ENCODE measurements at places on chromosomes 2 and 18.

DNA sequence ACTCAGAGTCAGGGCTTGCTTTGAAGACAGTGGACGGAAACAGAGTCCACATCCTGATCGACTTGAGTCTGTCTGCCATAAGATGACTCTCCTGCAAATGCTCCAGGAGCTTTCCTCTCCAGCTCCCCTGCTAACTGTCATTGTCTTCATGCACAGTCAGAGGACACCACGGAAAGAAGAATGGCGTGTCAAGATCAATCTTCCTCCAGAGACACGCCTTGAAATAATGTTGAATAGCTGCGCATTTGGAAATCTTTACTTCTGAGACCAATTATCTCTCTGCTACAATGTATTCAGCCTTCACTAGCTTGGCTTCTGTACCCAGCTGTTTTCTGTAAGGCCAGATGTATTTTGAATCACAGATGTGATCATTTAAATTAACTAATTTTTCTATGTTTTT, 457.2 kb downstream of the CDH2 start:
- ATAC-seq = no peak

GRCh38 chr2:218323526-218324472, 31.5 kb upstream of the TMBIM1 start:
- no peak for ATAC-seq

GRCh38 chr18:36464126-36464651, 166.7 kb downstream of the FHOD3 start:
- no peak for ATAC-seq

DNA sequence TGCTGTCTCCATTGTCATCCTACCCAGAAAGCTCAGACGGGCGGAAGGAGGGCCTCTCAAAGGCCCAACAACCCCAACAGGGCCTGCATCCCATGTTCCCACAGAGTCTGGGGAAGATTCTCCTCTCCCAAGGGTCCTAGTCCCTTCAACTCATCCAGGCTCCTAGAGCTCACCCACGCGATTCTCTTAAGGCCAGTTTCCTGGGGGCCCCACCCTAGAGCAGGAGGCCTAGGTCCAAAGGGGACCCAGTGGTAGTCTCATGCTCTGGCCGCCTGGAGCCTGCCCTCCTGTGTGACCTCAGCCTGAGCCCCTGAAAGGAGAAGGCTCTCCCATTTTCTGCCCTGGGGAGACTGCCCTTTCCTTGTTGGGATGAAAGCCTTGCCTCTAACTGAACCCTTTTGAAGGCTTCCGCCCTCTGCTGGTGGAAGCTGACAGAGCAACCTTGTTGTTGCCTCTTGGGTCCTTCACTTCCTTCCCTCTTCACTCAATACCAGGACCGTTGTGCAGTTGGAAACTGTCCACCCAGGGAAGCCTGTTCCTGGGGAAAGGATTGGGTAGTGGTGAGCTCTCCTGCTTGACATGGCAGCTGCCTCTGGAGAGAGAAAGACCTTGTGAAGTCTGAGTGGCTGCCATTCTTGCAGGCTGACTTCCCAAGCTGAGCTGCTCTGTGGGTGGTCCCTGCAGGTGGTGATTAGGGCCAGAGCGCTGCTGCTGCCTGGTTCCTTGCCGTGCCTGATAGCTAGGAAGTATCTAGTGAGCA, 86.0 kb upstream of the ALPP start:
- no peak for ATAC-seq

DNA sequence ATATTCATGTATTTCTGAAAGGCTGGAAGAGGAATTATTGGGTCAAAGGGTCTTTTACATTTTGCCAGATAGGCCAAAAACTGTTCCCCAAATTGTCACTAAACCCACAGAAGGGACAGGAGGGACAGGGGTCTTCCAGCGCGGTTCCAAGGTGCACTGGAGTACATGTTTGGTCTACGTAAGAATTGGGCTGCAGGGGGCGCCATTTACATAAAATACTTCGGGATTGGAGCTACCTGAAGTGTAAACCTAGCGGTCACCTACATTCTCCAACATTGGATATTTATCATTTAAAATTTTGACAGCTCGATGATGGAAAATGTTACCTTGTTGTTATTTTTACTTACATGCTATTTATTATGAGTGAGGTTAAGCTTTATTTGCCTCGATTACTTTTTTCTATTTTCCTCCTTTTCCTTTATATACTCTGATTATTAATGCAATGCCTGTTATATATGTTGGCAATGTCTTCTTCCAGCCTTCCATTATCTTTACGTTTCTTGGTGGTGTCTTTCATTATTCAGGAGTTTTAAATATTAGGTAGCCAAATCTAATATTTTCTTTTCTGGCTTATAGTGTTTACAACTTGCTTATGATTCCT, 43.0 kb upstream of the RAB6C start:
- peak; percentile 64 for ATAC-seq

- ATAC-seq = no peak
Observed at GRCh38 chr2:241573741-241574140, 15.2 kb downstream of the BOK start.

GRCh38 chr2:86037795-86038192, 67.9 kb downstream of the POLR1A start:
- ATAC-seq = no peak

DNA sequence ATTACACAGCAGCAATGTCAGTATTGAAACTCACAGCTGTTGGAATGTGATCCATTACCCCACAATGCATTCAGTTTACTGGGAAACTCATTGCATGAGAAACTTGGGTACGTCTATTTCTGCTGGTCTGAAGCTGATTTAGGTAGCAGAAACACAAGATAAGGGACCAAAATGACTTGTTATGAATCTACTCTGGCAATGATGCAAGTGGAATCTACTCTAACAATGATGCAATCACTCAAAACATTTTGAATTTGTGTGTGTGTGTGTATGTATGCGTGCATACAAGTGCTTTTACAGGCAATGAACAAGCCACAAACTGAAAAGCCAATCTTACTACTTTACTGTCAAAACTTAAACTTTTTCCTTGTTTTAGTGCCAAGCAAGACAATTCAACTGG, 406.7 kb downstream of the ADCYAP1 start:
- ATAC-seq = no peak

DNA sequence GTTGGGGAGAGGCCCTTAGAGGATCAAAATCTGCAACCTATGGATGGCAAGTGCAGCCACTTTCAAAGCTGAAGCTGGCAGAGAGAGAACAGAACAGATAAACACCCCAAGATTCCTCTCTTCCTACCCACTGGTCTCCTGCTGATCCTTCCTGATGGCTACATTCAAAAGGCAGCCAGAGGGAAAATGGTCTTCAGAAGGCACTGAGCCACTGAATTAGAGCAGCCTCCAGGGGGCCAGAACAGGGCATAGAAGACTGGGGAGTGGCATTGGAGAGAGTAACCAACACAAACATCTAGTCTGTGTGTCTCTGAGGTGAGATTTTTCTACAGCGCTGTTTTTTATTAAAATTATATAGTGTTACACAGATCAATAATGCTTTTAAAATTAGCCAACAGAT, 432.6 kb downstream of the PARD3B start:
- ATAC-seq = no peak

DNA sequence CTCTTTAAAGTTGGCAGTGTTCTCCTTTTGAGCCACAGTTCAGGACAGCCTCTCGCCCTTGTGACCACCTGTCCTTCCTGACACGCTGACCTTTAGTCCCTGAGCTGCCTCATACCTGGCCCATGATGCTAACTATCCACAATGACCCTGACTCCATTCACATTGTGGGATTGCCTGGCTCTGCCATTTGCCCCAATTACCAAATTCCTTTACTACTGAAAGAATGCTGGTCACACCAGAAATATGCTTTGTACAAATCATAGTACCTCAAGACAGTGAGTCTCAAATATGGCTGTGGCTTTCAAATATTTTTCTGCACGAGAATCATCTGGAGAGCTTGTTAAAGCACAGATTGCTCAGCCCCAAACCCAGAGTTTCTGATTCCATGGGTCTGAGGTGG, 54.2 kb downstream of the LTBP1 start:
- no peak for ATAC-seq

DNA sequence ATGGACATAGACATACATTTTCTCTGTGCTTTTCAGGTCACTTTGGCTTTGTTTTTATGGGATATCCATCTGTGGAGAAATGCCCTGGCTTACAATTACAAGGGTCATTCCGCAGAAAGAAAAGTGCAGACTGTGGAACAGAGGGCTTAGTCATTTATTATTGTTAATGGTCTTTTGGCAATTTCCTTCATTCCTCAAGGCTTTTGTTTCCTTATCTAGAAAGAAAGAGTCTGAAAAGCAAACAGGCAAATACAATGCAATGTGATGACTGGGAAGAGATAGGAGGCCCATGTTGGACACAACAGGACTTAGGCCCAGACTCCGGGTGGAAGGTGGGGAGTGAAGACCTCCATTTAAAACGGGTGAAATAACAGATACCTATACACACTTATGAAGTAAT, 129.5 kb upstream of the CAVIN2 start:
- peak; percentile 27 for ATAC-seq

DNA sequence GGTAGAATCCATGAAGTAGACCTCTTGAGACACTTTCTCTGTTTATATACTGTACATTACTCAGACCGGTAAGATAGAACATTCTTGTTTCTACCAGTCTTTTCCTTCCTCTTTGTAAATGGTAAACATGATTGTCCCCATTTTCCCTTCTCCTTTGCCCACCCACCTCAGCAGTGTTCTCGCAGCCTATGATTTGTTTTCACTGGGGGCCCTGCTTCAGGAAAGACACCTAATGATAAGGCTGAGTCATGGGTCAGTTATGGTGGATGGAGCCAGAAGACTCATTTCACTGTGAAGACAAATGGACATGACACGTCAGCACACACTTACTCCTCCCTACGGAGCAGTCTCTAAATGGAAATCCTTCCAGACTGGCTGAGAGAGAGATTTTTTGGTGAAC, 23.7 kb downstream of the CENPO start:
- ATAC-seq = no peak

DNA sequence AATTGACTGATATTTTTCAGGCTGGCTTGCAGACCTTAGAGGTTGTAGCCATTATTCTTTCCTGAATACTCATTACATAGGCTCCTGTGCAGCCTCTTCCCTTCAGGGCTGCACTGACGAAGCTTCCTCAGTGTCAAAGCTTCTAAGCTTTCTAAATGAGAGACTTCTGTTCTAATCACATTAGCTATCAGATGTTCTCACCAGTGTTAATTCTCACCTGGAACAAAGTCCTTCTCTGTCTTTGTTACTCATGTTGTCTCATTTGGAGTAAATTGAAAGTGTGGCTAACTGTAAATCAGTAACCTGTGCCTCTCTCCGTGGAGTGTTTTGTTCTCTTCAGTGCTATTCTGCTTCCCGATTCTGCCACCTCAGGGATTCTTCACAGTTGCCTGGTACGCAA, 76.9 kb downstream of the MC4R start:
- no peak for ATAC-seq

GRCh38 chr2:168432565-168433186, 23.4 kb upstream of the CERS6 start:
- no peak for ATAC-seq

GRCh38 chr2:239259603-239260298, 141.1 kb downstream of the HDAC4 start:
- peak; percentile 67 for ATAC-seq

GRCh38 chr2:236903978-236904377, 181.7 kb upstream of the COPS8 start:
- ATAC-seq = no peak

DNA sequence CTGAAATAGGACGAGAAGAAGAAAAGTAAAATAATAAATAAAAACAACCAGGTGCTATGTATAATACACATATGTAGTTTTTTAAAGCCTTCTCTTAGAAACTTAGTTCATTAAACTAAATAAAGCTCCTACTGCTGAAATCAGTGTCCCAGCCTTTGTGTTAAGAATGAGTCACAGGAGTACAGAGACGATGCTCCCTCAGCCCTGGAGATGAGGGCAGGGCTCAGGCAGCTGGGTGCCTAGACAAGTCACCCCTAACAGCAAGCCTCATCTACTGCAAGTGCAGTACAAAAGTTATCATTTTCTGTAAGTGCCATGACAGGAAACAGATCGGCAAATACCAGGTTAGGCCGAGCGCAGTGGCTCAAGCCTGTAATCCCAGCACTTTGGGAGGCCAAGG, 18.2 kb downstream of the KIDINS220 start:
- ATAC-seq = no peak

GRCh38 chr2:216023055-216023648, 9.8 kb upstream of the MREG start:
- ATAC-seq = peak; percentile 57

GRCh38 chr18:49666045-49666775, 104.4 kb downstream of the LIPG start:
- no peak for ATAC-seq

Measured in stimulated activated memory B cell treated with anti-CD40 and anti-IgM and Interleukin-4, amounts not matched to agents 10 μg/mL and 1 μg/mL and 100 μg/mL, for 72 hours (primary cell).